ENCODE measurements at places on chromosomes 5 and 9.

GRCh38 chr9:37002413-37003217 lies 31.5 kb downstream of the PAX5 start:
- no peak overlapping the region for H3K4me3 ChIP-seq
- H3K36me3 ChIP-seq = no peaks in the 10 kb centered on the region
- H3K27me3 ChIP-seq = peaks cover 62% of the 10 kb centered on the region
- H3K4me1 ChIP-seq = no peaks in the 10 kb centered on the region

DNA sequence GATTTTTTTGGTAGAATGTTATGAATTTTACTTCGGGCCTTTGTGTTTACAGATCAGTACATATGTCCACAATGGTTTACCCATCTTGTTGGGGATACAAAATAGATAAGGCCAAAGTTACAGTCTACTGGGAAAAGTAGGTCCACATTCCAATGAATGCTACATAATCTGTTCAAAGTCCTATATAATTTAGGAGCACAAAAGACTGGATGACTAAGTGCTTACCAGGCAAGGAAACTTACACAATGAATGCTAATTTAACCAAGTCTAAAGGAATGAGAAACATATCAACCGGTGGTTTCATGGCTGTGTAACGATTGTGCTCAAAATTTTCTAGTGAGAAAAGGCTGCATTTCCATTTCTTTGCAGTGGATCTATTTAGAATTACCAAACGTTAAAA lies 97.4 kb upstream of the TRPM3 start:
- DNase-seq = no peak
- no peak overlapping the region for H3K4me3 ChIP-seq
- H3K4me1 ChIP-seq = no peaks in the 10 kb centered on the region
- H3K27me3 ChIP-seq = no peaks in the 10 kb centered on the region
- no peak overlapping the region for H3K27ac ChIP-seq

DNA sequence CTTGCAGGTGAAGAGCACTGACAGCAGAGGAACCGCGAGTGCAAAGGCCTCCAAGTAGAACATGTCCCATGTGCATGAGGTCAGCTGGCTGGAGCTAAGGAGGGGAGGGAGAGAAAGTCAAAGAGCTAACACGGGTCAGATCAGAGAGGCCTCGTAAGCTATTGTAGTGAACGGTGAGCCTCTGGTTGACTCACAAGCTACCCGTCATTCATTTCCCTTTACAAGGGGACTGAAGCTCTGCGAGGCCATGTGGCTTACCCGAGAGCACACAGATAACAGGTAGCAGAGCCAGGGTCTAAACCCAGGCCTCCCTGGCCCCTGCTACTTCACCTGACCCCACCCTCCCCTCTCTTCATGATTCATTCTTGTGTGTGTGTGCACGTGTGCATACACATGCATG lies 152.7 kb upstream of the ADRA1B start:
- H3K4me1 ChIP-seq = no peaks in the 10 kb centered on the region
- H3K36me3 ChIP-seq = no peaks in the 10 kb centered on the region

DNA sequence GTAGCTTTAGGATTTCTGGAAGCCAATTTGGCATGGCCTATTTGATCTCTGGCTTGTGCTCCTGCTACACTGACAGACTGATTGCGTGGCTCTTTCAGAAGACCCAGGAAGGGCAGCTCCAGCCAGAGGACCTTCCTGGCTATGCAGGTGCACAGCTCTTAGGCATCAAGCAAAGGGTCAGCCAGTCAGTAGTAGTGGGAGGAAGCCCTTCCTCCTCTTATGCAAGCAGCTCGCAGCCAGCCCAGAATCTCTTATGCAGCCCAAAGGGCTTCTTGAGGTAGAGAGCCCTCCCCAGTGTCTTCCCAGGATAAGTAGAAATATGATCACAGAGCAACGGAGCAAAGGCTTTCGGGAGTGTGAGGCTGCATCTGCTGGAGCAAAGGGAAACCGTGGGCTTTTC lies 43.2 kb downstream of the SLC36A1 start:
- H3K4me1 ChIP-seq = no peaks in the 10 kb centered on the region
- H3K4me3 ChIP-seq = no peak overlapping the region
- peaks cover 54% of the 10 kb centered on the region for H3K36me3 ChIP-seq
